HTR-8/SVneo (cell line): ENCODE measurements at places on chromosomes 5 and 9.

GRCh38 chr9:73152543-73152844 lies 829 bp downstream of the ANXA1 start:
- DNase-seq, result no peak

GRCh38 chr5:153678617-153679329 lies 188.3 kb downstream of the GRIA1 start:
- no peak for DNase-seq

DNA sequence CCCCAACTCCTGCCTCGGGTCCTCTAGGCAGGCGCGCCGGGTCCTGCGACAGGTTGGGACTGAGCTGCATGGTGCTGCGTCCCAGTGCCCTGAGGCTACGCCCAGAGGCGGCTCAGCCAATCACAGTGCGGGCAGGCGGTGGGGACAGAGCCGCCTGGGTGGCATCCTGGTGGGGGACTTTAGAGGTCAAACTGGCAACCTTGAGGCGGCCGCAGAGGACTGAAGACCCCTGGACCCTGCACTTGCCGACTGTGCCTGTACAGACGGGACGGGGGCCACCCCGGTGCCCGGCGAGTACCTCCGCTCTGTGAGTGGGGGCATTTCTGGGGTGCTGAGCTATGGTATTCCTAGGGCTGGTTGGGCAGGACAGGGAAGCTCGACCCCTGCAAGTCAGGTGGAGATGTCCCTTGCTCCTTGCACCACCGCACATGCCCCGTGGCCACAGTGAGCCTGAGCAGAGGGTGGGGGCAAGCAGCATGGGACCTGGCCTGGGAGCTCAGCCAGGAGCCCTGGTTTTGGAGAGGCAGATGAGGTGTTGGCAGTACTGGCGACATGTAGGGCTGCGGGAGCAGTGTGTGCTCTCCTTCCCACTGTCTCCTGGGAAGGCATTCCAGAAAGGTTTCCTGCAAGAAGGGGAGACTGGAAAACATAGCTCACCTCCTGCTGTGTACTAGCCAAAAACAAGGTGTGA lies 45.5 kb downstream of the CTSL start:
- DNase-seq, result no peak

GRCh38 chr9:136694163-136694871 lies 7.1 kb upstream of the AGPAT2 start:
- DNase-seq, result peak; percentile 74

GRCh38 chr5:177089127-177089526 lies 2.4 kb downstream of the FGFR4 start:
- no peak for DNase-seq

DNA sequence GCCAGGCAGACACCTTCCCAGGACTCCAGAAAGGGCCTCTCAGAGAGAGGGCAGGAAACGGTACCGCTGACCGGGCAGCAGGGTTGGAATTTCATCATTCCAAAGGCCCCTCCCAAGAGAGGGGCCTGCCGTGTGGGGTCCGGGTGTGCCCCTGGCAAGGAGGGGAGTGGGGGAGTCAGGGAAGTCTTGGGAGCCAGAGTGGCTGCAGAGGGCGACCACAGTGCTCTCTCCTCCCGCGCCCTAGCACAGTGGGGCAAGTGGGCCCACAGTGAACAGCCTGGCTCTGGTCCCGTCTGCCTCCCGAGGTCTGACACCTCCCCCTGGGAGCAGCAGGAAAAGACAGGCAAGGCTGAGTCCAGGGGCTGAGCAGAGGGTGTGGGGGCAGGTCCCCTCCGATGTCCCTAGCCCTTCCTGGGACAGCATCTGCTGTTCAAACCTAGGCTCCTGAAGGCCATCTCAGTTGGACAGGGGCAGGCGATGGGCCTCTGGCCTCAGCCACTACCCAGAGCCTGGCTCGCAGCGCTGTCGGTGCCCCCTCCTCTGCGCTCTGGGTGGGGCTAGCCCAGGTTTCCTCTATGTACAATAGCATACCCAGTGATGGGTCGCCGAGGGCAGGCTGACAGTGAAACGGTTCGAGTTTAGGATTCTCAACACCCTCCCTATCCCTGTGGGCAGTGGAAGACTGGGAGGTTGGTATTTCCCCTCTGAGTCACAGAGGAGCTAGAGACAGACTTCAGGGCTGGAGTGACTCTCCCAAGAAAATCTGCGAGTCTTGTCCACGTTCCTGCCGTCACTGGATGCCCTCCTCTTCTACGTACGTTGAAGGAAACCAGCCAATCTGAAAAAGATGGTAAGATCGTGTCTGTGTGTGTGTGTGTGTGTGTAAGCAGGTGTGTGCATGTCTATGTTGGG lies 25.4 kb upstream of the SARDH start:
- no peak for DNase-seq

GRCh38 chr9:93031629-93032430 lies 26.7 kb upstream of the SUSD3 start:
- no peak for DNase-seq

DNA sequence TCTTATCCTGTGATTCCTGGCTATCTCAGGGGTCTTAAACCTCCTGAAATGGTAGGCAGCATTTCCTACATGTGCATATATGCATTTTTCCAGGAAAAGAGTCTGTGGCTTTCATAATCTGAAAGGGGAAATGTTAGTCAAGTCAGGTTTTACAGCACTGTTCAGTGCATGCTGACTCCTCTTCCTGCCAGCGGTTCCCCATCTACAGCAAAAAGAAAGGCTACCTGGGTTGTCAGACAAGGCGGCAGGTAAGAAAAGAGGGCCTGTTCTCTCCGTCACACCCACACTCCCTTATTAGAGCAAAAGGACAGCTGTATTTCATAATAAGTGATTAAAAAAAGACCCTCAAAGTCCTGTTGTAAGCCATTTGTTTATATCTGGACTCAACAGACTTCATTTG lies 4.3 kb upstream of the SPATA6L start:
- DNase-seq, result no peak

DNA sequence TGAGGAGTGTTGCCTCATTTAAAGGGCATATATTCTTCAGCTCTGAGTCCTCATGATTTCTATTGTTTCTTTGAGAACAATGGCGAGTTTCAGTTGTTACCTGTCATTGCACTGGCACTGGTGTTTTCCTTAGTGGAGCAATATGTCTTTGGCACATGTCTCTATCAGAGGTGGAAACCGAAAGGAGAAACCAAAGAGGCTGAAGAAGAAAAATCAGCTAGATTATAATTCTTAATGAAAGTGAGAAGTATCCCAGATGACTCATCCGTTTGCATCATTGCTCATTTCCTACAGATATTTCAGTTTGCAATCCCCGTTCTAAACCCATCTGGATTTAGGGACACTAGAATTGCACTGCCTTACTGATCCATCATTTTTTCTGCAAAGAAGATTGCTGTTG lies 324.6 kb downstream of the TMEM232 start:
- DNase-seq, result no peak

- DNase-seq, result no peak
Measured at GRCh38 chr5:34978681-34979080, 49.3 kb downstream of the DNAJC21 start.

GRCh38 chr5:175887463-175887862 lies 16.1 kb downstream of the CPLX2 start:
- no peak for DNase-seq

- peak; percentile 81 for DNase-seq
Measured at GRCh38 chr5:36728697-36729543, 122.5 kb downstream of the SLC1A3 start.

DNA sequence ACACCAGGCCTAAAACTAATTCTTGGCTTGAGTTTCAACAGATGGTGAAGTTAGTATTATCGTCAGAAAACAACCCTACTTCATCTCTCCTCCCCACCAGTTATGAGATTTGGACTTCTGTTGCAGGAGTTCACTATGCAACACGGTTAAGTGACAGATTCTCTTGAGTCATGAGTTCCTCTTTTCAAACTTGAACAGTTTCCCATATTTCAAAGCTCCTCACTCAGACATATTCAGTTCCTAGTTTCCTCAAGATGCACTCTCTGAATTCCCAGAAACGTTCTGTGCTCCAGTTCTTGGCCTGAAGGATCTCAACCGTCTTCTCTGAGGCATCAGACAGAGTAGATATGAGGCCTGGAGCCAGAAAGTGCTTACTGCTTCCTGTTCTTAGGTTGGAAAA lies 7.3 kb upstream of the PTGER4 start:
- DNase-seq, result no peak
